ENCODE measurements at places on chromosomes 5 and 9.

GRCh38 chr5:150000990-150001659, 586 bp downstream of the HMGXB3 start:
- peak; percentile 18 for ATAC-seq

GRCh38 chr5:145157841-145158240, 677.3 kb downstream of the PRELID2 start:
- ATAC-seq = no peak

DNA sequence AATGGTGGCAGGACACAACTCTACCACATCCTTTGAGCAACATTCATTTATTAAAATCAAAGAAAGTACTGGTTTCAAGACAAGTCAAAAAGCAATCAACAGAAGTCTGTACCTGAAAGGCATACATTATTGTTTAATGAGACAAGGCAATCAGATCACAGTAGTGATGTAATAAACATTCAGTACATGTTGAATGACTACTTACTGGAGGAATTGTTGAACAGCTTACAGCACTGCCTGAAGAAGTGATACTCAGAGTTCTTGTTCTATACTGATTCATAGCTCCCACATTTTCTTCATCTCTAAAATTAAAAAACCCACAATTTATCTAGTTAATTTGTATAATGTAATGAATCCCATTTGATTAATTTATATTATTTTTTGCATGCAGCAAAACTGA, 18.2 kb downstream of the RIOK2 start:
- ATAC-seq = peak; percentile 63

DNA sequence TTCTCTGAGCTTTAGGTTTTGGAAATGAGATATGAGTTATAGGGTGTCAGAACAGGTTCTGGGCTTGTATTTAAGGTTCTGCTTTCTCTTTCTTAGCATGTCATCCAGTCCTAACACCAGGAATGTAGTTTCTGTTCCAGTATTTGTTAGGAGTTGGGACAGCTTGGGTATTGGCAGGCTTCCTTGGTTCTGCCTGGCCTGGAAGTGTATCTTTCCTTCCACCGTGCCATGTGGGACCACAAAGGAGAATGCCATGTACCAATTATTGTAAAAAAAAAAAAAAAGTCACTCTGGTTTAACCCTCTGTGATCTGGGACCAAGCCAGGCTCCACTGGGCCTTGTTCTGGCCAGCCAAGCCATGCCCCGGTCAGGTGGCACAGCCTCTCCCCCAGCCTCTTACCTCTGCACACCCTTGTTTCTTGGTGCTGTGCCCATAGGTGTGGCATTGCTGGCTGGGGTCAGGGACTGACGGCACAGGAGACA, 47.8 kb downstream of the ARHGAP26 start:
- ATAC-seq = no peak

DNA sequence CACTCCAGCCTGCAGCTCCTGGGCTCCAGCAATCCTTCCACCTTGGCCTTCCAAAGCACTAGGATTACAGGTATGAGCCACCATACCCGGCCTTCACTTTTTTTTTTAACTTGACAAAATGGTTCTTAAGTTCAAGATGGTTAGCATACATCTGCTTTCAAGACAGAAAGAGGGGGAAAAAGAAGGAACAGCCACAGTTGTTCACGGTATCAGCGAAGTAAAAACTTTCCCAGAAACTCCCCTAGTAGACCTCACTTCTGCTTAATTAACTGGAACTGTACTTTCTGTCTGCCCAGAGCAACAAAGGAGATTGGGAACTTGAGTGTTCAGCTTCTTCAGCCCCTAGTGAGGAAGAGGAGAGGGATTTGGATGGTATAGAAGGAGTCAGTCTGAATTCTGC, 116.7 kb downstream of the UGCG start:
- ATAC-seq = no peak

DNA sequence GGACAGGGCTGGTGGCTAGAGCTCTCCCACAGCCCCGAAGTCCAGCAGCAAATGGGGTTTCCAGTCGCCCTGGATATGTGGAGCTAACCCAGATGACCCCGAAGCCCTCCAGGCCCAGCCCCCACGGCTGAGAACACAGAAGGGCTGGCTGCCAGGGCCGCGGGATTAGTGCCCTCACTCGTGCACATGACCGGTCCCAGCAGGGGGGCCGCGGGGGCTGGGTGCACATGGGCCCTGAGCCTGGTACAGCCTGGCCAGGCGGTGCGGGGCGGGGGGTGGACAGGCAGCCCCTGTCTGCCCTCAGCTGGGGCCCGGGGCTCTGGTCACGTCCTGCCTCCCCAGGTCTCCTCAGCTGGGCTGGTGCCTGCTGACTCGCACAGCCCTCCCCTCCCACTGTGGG, 5.9 kb downstream of the SSNA1 start:
- ATAC-seq = no peak

- no peak for ATAC-seq
These were observed 1076.7 kb downstream of the CDH12 start for GRCh38 chr5:21776466-21776865.

- ATAC-seq = no peak
These were observed 159.7 kb downstream of the ATP10B start for GRCh38 chr5:160692271-160692670.

DNA sequence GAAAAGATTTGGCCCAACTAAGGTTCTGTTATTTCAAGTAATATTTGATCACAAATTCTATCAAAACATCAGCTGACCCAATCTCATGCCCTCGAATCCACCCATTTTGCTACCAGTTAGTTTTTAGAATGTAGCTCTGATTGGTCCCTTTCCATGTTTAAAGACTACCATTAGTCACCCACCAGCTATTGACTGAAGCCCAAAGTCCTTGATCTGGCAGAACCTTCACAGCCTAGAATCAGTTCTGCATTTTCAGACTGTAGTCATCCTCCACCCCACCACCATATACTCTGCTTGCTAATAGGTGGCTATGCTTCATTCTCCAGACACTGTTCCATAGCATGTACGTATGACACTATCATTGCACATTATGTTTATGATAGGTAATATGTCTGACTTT, 182.2 kb upstream of the TARS1 start:
- ATAC-seq = no peak

- ATAC-seq = no peak
These were observed 51.1 kb upstream of the MVB12B start for GRCh38 chr9:126275386-126276001.

DNA sequence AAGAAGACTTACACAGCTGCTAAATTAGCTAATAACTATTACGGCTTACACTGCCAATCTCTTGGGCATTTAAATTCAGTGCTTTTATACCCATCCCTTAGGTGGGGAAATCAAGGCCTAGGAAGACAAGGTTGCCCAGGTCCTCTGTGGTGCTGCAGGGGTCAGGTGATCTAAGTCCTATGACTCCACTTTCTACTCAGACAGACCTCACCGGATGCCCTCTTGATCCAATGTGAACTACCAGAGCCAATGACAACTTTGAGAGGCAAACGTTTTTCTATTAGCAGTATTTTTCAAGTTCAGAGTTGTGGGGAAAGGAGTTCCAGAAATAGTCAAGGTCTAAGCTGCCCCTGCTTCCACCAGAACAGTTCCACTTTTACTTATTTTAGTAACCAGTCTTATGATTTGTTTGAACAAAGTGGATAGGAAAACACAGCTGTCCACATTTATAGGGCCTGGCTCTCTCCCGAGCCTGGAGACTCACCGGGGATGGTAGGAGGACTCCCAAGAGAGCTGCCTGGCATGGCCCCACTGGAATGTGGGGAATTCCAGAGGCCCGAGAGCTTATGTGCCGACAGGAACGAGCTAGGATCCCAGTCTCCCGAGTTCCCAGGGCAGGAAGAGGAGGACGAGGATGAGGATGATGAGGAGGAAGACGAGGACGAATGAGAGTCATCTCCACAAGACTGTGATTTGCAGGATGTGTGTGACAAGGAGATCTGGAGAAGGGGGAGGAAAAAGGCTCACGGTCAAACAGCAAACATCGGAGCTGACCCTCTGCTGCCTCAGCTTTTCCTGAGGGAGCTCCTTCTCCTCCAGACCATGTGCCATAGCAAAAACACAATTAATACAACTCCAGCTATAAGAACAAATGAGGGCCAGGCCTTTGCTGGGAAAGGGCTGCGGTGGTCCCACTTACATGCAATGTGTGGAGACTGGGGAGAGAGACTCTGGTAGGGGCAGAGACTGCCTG, 16.7 kb downstream of the FAM193B start:
- no peak for ATAC-seq

- ATAC-seq = no peak
These were observed 122.1 kb downstream of the SAXO1 start for GRCh38 chr9:18910916-18911315.

DNA sequence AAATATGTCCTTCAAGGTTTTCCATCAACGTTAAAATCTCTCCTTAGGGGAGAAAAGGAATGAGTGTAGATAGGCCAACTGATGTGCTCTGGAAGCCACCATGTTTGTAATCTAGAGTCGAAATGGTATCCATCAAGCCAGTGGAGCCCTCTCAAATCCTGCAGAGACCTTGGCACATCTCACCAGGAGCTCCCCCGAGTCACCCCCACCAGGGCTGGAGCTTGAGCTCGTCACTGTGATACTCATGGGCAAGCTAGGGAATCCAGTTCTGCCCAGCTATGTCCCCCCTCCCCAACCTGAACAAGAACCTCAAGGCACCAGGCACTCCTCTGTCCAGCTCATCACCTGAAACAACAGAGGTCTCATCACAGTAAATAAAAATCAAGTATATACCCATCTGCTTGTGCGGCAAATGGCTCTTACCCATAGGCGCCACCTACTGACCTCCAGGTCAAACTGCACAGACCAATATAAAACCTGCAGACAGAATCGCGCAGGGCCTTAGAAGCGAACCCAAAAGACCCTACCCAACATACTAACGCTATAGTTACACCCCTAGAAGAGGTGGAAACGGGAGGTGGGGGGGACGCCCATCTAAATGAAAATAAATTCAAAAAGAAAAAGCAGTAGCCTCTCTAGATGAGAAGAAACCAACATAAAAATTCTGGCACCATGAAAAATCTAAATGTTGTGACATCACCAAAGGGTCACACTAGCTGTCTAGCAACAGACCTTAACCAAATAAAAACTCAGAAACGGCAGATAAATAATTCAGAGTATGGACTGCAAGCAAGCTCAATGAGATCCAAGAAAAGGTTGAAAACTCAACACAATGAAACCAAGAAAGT, 75.0 kb downstream of the TTC39B start:
- no peak for ATAC-seq

DNA sequence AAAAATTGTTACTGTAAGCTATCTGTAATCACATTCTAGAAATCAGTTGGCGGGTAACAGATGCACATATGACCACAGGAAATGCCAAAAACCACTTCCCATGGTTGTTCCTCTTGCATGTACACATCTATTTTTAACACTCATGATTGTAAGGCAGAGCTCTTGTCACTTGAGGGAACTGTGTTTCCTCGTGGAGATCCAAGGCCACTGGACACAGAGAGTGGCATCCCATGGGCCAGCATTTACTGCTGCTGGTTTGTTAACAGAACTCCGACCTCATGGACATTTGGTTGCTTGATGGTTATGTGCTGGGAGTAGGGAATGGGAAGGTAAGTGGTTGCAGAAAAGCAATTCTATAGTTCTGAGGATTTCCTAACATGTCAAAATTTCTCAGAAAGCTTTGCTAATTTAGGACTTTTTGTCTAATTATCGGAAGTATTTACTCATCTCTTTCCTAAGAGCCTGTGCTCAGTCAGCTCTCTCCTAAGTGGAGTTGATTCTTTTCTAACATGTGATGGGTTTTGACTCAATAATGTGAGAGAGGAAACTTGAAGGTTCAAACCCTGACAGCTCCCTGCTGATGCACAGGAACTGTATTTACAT, 202.0 kb upstream of the NR3C1 start:
- peak; percentile 63 for ATAC-seq

DNA sequence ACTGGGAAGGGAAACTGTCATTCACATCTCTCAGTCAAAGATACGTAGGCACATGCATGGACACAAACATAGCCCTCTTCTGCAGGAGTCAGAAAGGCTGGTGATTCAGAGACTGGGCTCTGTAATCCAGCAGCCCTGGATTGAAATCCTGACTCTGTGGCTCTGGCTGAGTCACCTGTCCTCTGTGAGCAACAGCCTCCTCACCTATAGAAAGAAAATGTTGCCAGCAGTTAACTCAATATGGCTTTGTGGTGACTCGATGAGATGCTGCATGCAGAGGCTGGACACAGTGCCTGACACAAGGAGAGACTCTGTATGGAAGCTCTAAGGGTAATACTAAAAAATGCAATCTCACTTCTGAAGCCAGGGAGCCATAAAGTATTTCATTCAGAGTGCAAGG, 23.9 kb upstream of the CDKN2AIPNL start:
- ATAC-seq = peak; percentile 23

- no peak for ATAC-seq
These were observed 25.6 kb upstream of the ANKRD31 start for GRCh38 chr5:75262271-75262670.

DNA sequence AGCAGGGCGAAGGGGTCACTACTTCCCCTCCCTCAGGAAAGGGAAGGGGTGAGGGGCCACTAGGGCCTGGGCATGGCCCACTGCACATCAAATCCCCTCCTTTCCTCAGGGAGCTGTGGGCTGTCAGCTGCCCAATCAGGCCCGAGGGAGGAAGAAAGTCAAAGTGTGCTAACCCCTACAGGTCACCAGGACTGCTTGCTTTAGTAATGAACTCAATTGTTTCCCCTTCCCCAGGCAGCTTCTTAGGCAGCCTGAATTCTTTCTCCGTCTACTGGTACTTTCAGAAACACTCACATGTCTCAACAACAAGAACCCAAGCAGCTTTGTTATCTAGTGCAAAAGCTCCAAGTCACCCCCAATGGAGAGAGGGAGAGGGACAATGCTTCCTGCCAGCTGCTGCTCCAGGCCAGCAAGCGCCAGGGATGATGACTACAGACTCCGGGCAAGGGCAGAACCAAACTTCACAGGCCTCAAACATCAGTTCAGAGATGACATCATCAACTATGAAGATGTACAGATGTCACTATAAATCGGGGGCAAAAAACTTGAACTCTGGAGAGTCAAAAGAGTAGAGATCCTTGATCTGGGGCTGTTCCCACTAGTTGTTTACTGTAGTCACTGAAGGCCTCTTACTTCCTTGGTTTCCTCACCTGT, 100.7 kb downstream of the SLIT3 start:
- no peak for ATAC-seq

- peak; percentile 90 for ATAC-seq
These were observed 113.4 kb downstream of the SYK start for GRCh38 chr9:90914868-90915483.

- no peak for ATAC-seq
These were observed 19.8 kb upstream of the CARTPT start for GRCh38 chr5:71699233-71699632.

GRCh38 chr9:127925959-127926905, 4.3 kb downstream of the PIP5KL1 start:
- no peak for ATAC-seq

Data from activated CD4-positive, CD25-positive, alpha-beta regulatory T cell treated with anti-CD3 and anti-CD28 coated beads, Interleukin-2, amount 50 U/mL, for 24 hours (primary cell).